ENCODE measurements at places on chromosomes 6 and 20.

DNA sequence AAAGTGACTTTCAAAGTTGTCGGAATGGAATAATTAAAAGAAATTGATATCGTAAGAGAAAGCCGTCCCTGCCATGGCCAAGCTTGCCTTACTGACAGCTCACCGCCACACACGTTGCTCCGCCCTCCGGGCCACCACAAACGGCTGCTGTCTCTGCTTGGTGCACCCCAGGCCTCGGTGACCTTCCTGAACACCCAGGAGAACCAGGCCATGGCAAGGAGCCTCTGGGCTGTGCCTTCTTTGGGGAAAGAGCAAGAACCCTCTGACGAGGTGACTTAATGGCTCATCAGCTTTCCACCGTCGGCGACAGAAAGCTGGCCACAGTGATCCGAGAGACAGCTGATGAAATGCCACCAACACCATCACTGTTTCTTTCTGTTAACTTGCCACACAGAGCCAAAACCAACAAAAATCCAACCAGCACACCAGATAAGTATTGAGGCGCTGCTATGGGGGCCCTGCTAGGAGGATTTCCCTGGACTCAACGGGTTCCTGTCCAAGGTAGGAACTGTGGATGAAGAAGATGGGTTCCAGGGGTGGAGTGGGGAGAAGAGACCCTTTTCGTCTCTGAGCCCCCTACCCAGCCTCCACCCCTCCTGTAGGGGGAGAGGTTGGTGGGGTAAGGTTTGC lies 61.4 kb downstream of the NPEPL1 start:
- peak; percentile 19 for DNase-seq

DNA sequence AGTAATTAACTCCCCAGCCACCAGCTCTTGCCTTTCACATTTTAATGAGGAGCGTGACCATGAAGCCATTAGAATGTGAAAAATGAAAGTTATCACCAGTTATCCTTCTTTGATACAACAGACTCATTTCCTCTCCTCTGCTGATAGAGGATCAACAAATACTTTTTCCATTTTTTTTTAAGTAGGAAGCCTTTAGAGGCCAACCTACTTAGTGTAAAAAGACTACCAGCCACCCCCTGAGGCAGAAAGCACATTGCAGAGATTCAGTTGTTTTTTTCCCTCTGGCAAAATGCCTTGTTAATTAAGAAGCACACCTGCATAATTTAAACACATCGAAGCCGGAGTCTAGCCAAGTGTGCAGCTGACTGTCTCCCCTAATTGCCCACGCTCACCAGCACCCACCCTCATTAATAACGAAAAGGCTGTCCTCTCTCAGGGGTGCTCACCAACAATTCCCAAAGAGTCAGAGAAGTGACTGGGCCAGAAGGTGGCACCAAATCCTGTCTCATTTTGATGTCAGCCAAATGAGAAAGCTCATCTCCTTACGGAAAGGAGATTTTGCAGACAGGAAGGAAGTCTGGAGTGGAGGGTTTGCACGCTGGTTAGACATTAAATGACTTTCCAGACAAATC lies 60.9 kb upstream of the MC3R start:
- no peak for DNase-seq

GRCh38 chr6:169868458-169868857 lies 117.0 kb downstream of the ERMARD start:
- DNase-seq: peak; percentile 58

DNA sequence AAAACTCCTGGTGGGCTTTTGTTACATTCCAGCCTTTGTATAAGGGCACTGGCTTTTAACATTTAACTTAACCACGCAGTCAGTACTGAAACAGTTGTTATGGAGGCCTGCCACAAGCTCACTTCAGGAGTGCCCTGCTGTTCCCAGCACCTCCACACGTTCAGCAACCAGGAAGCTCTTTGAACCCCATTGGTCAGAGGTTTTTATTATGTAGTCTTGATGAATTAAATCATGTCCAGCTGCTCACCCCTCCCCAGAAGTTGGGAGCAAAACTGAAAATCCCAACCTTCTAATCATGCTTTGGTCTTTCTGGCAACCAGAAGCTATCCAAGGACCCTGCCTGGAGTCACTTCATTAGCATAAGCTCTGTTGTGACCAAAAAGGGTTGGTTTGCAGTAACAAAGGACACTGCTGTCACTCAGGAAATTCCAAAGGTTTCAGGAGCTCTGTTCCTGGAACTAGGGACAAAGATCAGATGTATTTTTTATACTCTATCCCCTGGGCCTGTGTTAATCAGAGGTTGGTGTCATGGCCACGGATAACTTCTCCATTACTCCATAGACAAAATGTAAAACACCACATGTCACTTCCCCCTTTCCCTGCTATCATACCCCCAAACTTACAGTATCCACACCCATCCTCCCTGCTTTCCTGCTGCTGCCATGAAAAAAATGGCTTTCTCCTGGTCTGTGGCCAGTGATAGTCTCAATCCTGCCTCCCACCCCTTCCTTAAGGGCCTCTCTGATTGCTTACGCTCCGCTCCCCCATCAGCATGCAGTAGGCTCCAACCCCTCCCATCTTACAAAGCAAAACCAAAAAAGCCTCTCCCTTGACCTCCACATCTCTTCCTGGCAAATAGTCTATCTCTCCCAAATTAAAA lies 3.1 kb downstream of the ARMC12 start:
- DNase-seq: no peak

DNA sequence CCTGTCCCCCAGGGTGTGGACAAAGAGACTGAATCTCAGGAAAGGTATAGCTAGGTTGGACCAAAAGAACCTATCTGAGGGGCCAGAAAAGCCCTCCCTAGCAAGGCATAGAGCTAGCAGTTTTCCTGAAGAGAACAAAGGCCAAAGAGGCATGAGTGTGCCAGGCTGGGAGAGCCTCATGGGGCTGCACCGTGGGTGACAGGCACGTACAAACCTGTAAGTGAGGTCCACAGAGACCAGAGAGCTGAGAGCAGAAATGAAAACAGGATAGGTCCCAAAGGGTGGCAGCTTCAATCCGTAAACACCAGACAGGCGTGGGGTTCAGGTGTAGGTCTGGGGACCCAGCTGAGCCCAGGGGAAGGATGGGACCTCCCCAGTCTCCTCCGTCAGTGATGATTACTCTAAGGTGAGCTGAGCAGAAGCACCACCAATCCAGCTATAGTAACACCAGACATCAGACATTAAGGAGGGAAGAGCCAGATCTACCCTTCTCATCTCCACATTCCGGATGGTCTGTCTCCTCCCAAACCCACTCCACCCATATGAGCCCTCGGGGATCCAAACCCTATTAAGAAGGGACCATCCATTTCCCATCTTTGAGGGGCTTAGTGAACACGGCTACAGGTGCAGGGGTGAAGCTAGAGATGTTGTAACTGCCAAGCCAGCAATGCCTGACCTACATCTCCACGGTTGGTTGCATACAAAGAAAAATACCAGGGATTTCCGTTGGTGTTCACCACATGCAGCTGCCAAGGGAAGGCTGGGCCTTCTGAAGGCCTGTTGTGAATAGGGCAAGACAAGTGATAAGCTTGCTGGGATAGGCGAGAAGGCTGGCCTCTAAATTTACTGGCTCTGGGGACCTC lies 38.3 kb downstream of the BCL2L1 start:
- DNase-seq: no peak

GRCh38 chr6:27332692-27333641 lies 20.9 kb upstream of the POM121L2 start:
- DNase-seq: no peak

- no peak for DNase-seq
Measured at GRCh38 chr6:96257751-96258150, 242.0 kb downstream of the FUT9 start.

GRCh38 chr6:71383901-71384489 lies 95.4 kb downstream of the OGFRL1 start:
- DNase-seq: no peak

DNA sequence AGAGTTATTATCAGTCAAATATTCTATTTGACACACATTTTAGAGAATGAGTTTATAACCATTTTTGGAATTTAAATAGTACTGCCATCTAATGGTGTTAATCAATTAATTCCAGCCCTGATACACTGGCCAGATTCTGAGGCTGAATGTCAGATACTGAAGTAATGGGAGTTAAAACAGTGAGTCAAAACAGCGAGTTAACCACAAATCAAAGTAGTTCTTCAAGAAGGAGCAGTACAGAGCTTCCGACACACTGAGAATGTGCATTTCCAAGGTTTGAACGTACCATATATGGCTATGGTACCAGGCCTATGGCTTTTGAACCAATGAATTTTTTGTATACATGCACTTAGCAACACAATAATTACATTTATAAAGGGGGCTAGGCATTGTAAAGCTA lies 11.3 kb upstream of the CEP43 start:
- no peak for DNase-seq

- DNase-seq: no peak
Measured at GRCh38 chr6:54111341-54112045, at the start of gene MLIP. Gene MLIP, plus strand, starts transcription at chr6:54111443. Its CDS starts 37 bp downstream, at chr6:54111480.

GRCh38 chr6:100230953-100231316 lies 233.8 kb downstream of the SIM1 start:
- DNase-seq: no peak

DNA sequence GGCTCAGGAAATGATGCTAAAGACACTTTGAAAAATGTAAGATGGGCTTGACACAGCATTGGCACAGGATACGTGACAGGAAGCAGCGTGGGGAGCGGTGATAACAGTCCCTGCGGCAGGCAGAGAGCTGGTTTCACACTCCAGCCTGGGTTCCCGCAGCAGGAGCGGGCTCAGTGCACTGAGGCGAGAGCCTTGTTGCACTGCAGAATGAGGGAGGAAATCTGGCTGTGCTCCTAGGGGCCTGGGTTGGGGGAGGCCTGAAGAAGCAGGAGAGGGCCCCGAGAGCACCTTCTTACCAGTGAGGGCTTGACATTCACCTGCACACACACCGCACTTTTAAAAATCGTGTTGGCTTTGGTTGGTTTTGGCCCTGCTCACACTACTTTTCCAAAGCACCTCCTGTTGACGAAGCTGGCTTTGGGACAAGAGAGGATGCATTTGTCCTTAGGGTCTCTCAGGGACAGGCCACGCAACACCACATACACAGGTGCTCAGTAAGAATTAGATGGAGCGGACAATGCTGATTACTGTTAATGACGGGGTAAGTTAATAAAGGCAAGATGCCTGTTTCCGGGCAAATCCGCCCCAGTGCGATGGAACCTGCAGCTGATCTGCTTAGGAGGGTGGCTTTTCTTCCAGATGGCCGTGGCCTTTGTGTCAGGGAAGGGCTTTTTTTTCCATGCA lies 49.4 kb upstream of the ARMC2 start:
- no peak for DNase-seq

GRCh38 chr6:123745895-123746294 lies 57.8 kb upstream of the NKAIN2 start:
- DNase-seq: no peak

- no peak for DNase-seq
Measured at GRCh38 chr20:45408646-45409213, 641 bp downstream of the DBNDD2 start.

- DNase-seq: no peak
Measured at GRCh38 chr6:159915397-159915796, 24.6 kb downstream of the MAS1 start.

GRCh38 chr6:149723771-149724417 lies 6.0 kb upstream of the LATS1 start:
- peak; percentile 52 for DNase-seq

DNA sequence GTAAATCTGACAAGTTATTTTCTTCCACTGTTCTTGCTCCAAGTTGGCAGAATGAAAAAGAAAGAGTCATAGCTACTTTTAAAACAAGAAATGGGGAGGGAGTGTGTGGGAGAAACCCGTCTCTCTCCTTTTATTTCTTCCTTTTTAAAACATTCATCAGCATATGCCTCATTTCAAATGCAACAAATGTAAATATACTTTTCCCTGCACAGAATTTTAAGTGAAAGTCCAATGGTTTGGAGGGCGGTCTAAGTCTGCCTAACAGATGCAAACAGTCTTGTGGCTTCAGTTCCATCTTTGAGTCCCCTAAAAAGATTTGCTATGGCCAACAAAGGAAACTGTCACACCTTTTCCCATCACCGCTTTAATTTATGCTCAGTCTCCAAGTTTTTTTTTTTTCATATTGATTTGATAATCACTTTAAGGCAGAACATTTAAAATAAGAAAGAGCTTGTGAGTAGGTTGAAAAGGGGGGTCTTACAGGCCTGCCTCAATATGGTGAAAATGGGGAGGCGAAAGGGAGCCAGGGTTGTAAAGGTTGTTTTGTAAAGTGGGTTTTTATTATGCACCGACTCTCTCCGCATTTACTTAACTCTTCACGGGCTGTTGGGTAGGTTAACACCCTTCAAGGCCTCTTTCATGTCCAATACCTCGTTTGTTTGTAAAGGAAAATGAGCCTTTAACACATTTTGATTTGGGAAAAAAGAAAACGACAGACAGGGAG lies 4.6 kb downstream of the TFAP2D start:
- no peak for DNase-seq
